ENCODE measurements at places on chromosomes 11 and 22.

GRCh38 chr22:39024519-39025308, 3.8 kb downstream of the APOBEC3D start:
- DNase-seq: no peak

DNA sequence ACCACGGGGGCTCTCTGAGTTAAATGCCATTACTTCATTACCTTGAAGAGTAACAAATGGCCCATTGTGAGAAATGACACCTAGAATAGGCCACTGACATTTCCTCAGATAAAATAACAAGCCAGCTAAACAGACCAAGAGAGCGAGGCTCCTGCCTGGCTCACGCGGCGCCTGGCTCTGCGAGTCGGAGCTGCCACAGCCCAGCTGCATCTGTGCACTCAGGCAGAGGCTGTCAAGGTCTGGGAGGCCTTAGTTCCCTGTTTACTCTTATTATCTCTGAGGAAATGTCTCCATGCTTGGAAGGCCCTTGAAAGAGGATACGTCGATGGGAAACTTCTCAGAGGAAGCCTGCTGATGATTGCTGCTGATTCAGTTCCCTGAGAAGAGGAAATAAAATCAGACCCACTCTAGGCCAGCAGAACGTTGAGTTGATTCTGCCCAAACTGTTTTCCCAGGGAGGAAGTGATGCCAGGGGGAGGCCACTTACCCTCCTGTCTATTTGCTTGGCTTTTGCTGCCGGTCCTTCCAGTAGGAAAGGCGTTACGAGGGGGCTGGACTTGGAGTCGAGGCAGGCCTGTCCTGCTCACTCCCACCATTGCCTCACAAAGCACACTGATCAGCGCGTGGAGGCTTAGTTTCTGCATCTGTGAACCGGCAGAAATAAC, 208.8 kb downstream of the TBC1D22A start:
- DNase-seq: no peak

- DNase-seq: no peak
Measured at GRCh38 chr11:41177791-41178190, 281.7 kb downstream of the LRRC4C start.

GRCh38 chr11:86579406-86579731, 93.0 kb downstream of the ME3 start:
- DNase-seq: no peak

DNA sequence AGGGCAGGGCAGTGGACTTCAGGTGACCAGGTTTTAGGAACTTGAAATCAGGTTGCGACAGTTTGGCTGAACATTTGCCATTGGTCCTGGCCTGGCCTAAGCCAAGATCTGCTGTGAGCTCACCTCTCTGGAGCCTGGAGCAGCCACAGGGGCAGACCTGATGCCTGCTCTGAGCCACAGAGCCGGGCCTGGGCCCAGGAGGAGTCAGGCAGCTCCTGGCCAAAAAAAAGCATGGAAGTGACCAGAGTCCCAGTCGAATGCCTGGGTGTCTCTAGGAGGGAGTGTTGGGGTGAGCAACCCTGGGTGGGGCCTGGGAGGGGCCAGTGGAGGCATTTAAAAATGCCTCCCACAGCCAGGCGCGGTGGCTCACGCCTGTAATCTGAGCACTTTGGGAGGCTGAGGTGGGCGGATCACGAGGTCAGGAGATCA, 6.0 kb upstream of the OMP start:
- no peak for DNase-seq

- DNase-seq: no peak
Measured at GRCh38 chr22:37739611-37740049, 42.8 kb downstream of the TRIOBP start.

DNA sequence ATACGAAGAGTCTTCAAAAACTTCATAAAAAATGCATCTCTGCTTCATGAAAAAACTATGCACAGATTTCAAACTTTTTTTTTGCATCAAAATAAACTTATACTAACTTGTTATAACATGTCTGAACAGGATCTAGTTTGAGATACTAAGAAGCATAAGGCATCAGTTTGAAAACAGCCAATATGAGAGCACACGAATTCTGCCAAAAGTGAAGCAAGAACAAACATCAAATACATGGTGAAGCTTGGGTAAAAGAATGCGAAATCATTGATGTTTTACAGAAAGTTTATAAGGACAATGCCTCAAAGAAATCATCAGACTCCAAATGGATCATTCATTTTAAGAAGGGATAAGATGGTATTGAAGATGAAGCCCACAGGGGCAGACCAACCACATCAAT, 389.1 kb upstream of the TENM4 start:
- DNase-seq: no peak

- no peak for DNase-seq
Measured at GRCh38 chr11:105774899-105775298, 165.0 kb downstream of the GRIA4 start.

DNA sequence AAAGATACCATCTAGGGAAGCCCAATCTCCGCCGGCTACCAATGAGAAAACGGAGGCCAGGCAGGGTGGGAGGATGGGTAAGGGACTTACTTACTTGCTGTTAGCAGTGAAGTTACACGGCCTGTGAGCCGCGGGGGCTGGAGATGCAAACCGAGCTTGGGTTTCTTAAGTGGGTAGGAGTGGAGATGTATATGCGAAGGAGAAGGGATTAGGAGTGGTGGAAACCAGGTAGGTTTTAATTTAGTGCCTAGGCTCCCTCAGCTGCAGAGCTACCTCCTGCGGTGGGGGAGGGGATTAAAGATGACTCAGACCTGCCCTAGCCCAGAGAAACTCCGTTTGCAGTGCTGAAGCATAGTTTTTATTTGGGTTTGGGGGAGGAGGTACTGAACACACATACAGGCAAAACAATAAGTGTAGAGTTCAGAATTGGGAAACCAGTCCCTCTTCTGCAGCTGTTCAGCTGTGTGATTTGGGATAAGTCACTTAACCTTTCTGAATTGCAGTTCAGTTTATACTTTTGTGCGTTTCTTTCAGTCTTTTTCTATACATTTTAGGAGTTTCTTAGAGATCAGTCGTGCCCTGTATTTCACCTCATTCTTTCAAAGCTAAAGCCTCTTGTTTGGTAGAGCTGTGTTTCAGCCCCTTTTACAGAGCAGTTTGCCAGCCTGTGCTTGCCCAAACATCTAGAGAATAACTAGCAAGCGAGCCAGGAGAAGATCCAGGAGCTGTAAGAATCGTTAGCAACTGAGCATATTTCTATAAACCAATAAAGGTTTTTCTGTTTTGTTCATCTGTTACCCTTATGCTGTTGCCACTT, 596 bp upstream of the TNRC6B start:
- DNase-seq: peak; percentile 72

GRCh38 chr22:37427711-37428635, 694 bp upstream of the ELFN2 start:
- no peak for DNase-seq

DNA sequence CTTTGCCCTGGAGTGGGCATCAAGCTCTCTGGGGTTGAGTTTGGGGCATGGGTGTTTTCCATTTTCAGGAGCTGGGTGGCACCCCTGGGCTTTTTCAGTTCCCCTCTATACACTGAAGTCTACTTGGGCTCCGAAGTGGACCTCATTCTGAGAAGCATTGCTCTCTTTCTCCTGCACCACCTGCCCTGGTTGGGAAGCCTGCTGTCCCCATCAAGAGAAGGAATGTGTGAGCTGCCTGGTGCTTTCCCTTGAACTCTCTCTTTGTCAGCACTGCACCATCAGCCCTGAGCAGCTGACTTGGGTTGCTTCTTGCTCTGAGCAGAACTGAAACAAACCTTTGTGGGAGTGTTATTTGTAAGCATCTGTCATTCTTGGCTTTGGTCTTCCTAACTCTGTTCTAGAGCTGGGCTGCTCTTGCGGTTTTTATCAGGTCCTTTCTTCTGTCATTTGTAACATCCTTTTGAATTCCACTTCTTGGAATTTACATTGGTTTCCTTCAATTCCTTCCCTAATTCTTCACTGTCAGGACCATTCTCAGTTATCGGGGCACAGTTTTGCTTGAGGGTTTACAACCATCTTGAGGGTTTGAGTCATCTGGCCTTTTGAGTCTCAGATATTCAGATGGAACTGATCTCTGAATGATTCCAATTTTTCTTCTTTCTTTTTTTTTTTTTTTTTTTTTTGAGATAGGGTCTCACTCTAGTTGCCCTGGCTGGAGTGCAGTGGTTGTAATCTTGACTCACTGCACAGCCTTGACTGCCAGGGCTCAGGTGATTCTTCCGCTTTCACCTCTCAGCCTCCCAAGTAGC, 20.5 kb downstream of the UBE2L3 start:
- DNase-seq: peak; percentile 56

- DNase-seq: peak; percentile 14
Measured at GRCh38 chr11:106276859-106277436, 199.5 kb downstream of the AASDHPPT start.

- no peak for DNase-seq
Measured at GRCh38 chr11:628056-628455, 1.1 kb upstream of the SCT start.

DNA sequence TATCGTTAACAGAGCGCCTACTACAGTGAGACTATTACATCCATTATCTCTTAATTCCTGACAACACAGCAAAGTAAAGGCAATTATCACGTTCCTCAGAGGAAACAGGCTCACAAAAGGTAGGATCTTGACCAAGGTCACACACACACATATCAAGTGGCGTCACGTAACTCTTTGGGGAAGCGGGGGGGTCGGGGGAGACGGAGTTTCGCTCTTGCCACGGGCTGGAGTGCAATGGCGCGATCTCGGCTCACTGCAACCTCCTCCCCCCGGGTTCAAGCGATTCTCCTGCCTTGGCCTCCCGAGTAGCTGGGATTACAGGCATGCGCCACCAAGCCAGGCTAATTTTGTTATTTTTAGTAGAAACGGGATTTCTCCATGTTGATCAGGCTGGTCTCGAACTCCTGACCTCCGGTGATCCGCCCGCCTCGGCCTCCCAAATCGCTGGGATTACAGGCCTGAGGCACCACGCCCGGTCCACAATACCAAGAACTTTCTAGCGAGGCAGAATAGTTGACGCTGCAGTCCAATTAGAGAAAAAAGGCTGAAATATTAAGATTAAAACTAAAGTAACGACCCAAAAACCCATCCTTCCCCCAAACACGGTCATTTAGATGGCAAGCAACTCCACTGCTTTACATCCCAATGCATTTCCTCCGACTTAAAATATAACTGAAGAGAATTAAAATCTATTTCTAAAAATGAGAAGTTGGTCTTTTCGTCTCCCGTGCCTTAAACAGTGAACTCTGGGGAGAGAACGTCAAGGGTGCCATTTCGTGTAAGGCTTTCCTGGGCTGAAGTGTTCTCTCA, 1.2 kb downstream of the DDX17 start:
- peak; percentile 61 for DNase-seq

DNA sequence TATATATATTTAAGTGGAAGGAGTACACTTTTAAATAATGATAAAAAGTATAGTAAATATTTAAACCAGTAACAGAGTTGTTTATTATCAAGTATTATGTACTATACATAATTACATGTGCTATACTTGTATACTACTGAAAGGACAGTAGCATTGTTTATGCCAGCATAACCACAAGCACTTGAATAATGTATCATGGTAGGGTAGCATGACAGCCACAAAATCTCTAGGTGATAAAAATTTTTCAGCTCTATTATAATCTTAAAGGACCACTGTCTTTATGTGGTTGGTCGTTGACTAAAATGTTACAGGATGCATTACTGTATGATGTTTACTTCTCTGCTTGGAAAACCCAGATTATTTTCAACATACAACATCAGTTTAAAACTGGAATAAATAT, 349.2 kb downstream of the CASP12 start:
- no peak for DNase-seq

- no peak for DNase-seq
Measured at GRCh38 chr22:46500201-46500600, 37.2 kb downstream of the CELSR1 start.

GRCh38 chr22:19598054-19598855, 74.0 kb upstream of the CLDN5 start:
- DNase-seq: no peak

DNA sequence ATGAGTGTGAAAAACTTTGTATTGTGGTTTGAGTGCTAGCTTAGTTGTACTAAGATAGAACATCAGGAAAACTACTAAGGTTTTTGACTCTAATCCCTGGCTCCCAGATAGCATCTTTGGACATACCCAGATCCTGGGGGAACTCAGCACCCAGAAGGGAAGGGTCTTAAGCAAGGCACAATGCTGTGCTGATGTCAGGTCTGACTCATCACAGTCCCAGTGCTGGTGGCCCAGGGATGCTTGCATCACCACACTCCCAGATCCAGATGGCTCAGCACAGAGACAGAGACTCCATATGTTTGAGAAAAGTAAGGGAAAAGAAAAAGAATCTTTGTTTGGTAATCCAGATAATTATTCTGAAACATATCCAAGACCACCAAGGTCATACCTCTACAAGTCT, 18.3 kb upstream of the OR56A3 start:
- DNase-seq: no peak

DNA sequence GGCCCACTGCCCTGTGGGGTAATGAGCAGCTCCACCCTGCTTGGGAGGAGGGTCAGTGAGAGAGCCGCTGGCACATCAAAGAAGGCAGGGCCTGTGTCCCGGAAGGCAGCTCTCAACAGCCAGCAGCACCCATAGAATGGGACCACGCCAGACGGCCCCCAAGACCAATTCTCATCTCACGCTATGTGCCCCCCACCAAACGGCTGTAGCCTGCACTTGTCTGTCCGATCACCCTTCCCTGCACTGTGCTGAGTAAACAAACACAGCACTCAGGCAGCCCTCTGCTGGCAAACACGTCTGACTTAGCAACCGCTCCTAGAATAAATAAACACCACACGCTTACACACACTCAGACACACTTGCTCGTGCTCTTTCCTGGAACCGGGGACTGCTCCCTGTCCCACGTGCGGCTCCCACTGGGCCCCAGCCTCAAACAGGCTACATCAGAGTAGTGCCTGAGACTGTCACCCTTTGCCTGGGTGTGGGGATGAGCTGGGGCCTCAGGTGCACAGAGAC, 53.2 kb upstream of the CDON start:
- DNase-seq: peak; percentile 68
